ENCODE measurements at places on chromosomes 5 and 9.

GRCh38 chr5:168822745-168823281, 243.6 kb upstream of the PANK3 start:
- no peak for DNase-seq

DNA sequence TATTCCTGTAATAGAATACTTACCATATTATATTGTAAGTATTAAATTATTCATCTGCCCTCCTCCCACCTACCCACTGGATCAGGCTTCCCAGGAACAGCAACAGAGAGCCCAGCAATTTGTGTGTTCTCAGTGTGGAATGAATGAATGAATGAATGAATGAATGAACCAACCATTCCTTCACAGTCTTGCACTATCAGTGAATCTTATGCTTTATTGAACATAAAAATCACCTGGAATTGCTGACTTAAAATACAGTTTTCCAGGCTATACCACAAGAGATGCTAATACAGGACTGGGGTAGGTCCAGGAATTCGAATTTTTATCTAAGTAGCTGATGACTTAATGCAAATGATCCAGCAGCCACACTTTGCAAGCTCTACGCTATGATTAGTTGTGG, 51.6 kb downstream of the DOCK8 start:
- no peak for DNase-seq

DNA sequence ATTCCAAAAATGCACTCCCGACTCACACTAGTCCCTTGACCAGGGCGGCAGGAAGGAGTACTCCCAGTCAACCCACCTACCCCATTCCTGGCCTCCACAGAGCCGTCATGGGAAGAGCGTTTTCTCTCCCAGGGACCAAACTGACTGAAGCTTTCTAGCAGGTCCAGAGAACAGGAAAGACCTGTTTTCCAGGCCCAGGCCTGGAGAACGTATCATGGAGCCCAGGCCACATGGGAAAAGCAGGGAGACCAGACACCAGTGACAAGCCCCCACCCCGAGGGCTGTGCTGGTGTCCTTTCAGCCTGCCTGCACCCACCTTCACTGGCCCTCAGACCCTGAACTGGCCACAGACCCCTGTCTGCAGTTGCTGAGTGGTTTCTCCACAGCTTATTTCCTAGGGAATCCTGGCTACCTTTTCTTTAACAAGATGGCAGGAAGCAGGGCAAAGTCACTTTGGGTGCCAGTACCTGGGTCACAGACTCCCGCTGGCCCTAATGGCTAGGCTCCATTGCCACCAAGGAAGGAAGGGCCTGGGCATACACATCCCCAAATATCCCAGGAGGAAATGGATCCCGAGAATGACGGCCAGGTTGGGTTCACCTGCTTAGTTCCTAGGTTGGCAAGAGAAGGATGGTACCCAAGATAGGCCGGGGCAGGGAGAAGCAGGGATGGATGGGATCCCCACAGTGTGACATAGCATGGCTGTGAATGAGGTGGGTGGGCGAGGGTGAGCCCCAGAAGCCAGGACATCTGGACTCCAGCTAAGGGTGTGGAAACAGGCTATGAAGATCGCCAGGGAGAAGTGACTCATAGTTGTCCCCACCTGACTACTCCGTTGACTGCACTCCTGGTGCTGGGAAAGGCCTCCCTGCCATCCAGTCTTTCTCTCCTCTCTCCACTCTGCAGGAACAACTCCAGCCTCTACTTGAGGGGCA, 12.2 kb downstream of the CCNI2 start:
- no peak for DNase-seq

- DNase-seq = no peak
Measured at GRCh38 chr5:112687306-112687705, 50.4 kb upstream of the APC start.

GRCh38 chr9:6945816-6946215, 188.0 kb downstream of the KDM4C start:
- no peak for DNase-seq

DNA sequence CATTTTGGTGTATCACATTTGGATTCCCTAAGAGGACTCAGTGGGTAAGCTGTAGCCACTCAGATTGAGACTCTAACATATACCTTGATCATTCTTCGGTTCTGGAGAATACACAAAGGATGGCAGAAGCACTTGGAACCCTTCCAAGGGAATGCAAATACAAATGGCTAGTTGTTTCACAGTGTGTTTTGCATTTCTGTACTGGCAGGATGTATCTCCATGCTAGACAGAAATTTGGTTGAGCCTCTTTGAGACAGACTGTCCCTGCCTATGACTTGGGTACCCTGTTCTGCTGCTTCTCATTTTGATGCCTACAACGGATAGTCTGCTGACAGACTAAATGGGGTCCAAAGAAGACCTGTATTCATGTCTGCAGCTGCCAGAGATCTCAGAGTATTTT, 273.5 kb downstream of the TMEM38B start:
- no peak for DNase-seq

DNA sequence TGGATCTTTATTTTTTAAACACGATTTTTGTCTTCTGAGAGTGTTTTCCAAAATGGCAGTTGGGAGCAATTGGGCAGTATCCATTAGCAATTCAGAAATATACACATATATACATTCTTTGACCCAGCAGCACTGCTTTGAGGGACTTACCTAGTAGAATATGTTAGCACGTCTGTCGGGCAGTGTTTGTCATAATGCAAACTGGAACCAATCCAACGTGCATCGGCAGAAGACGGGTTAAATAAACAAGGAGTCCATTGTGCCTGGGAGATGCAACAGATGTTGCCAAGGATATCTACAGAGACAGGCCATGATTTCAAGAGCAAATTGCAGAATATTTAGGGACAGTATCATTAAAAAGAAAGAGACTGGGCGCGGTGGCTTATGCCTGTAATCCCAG, 107.0 kb downstream of the COL5A1 start:
- DNase-seq = no peak

DNA sequence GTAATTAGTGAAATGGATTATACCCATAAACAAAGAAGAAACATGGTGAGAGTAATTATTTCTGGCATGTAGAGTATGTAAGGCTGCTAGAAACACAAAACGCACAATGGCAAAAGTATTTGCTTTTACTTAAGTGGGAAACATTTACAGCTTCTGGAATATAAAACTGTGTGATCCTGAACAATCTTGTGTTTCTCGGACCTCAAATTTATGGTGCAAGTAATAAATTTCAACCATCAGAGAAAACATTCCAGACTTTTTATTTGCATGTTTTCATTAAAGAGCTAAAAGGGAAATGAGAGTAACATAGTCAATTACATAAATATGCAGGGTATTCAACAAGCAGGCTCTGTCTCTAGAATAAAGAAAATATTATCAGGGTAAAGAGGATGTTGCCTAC, 17.2 kb upstream of the PRR16 start:
- DNase-seq = no peak

DNA sequence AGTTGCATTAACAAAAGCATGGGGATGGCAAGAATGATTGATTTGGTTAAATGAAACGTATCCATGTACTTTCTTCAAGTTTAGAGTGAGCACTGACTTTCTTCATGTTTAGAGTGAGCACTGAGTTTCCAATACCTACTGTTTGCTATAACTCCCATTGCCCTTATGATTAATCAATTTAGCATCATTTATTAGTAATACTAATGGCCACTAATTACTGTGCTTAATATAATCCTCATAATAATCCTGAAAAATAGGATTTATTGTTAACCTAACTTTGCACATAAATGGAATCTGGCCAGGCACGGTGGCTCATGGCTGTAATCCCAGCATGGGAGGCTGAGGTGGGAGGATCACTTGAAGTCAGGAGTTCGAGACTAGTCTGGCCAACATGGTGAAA, 22.1 kb upstream of the GPR21 start:
- no peak for DNase-seq

GRCh38 chr9:134648701-134649530, 7.3 kb downstream of the COL5A1 start:
- DNase-seq = no peak

DNA sequence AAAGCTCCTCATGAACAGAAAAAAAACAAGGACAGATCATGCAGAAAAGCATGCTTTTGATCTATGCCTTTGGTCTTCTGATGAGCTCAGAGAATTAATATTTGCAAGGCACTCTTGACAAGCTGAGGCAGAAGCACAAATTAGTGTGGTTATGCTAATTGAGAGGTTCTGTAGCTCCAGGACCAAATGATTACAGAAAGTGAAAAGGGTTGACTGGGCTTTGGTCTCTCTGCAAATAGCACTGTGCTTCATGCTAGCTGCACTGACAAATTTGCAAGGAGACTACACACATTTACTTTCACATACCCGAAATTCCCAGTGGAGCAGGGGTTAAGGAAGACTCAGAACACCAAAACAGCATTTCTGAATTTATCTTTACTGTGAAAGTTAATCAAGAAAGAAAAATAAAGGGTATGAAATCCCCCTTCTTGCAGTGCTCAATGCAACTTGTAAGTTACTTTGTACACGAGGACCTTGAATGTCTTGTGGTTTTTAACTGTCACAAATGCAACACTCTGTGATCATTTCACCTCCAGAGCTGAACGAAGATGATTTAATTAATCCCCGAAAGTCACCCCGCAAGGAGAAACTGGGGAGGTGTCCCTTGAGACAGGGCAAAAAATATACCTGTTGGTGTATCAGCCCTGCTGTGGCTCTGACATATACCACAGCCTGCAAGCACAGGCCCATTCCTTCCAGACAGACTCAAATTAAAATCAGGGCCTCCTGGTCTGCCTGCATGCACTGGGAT, 11.9 kb downstream of the RAPGEF1 start:
- DNase-seq = no peak

DNA sequence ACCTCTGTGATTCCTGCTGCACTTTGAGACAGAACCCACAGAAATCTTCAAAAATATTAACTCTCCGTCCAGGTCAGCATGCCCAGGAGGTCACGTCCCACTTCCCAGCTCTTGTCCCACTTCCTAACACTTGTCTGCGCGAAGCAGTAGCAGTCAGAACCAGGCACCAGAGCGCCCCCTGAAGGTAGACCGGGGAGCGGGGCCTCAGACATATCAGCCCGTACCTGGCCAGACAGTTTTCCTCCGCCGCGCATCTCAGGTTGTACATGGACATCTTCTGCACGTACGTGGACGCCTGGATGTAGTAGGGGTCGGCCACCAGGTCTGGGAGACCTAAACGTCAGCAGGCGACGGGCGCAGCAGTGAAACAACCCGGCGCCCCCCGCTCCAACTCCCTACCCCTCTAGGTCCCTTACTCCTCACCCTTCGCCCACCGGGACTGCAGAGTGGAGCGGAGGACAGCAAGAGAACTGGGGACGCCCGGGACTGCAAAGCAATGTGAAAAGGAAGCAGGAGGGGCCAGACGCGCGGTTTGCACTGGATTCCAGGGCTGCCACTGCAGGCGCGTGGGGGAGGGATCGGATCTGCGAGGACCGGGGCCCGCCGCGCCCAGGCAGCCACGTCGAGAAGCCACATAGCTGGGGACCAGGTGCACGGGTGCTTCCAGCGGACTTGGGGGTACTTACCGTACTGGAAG, 1.2 kb downstream of the LOX start:
- DNase-seq = peak; percentile 74

DNA sequence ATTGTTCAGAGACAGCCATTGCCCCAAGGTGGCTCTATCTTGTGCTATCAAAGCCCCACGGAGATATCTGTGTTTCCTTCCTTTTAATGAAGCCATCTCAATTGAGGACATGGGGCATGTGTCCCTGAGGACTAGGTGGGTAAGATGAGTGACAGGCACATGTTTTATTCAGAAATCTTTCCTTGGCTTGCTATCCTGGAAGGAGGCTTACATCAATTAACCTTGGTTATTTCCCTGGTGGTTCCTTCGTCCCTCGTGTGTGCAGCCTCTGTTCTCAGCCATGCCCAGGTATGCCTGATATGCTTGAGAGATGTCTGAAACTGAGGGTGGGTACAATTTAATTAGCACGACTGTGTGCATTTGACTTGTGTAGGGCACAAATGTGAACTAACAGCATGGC, 102.2 kb upstream of the TUT7 start:
- no peak for DNase-seq

GRCh38 chr5:128815201-128815600, 150.1 kb upstream of the SLC27A6 start:
- DNase-seq = no peak

- no peak for DNase-seq
Measured at GRCh38 chr5:154511984-154512383, 34.0 kb upstream of the HAND1 start.

DNA sequence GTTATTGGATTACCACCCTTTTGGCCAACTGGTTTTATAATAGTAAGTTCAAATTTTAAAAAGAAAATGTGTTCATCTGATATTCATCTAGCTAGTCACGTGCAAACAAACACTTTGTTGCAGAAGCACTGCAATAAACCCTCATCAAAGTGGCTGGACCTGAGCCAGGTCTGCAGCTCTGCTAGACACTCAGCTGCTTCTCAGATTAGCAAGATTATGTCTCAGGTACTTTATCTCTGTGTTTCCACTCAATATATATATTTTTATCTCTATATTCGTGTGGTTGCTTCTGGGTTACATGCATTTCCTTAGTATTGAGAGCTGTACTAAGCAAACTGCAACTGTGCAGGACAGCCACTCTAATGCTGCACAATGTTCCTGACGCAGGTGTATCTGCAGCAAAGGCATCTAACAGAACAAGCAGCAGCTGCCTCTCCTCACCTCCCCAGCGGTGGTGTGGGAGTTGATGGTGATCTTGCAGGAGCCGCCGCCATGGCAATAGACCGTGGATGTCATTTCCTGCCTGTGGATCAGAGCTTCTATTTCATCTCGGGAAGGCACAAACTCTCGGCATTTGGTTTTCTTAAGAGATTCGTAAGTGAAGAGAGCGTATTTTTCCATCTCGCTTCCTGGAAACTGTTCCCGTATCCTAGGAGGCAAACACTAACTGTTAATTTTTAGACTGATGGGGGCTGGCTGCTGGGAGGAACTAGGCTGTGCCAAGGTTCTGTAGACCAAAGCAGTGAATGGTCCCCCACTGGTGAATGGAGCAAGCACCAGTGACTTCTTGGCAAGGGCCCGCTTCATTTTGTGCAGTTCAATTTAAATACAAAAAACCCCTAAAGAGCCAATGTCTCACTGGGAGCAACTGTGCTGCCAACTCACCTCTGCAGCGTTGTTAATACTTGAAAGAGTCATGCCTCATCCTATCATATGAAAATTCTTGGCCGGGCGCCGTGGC, 56.7 kb upstream of the RETREG1 start:
- no peak for DNase-seq

GRCh38 chr5:65157906-65158603, 323.7 kb downstream of the ADAMTS6 start:
- DNase-seq = peak; percentile 11

DNA sequence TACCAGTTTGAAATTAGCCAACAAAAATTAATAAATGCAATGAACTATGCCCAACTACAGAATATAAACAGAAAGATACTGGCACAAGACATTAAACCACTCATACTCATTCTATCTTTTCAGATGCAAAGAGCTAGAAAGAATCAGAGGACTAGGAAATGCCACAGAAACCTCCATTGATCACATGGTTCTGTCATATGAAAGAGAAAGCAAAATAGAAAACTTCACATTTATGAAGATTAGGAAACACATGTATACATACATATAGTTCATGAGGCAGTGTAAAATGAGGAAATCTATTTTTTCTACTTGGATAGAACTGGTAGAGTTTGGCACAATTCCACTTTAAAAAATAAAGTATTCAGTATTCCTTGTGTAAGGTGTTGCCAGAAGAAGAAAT, 275.1 kb upstream of the PTGER4 start:
- DNase-seq = peak; percentile 64

Measured in common myeloid progenitor, CD34-positive (primary cell).